ENCODE measurements at places on chromosomes 3 and 15.

- no peak for DNase-seq
Measured at GRCh38 chr15:55799291-55800212, 56.6 kb upstream of the PRTG start.

DNA sequence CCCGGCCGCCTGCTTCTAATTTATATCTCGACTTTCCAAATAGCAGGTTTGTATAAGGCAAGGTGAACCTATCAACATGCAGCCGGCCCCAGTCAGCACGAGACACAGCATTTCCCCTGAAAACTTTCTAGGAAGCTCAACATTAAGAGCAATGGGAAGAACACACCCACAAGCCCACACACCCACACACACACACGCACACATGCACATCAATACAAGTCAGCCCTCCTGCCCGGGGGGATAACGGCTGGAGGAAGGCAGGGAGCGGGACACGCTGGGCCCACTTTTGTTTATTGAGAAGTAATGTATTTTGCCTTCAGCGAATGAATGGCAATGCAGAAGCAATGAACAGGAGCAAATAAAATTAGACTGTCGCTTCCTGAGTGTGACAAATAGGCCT is 83.5 kb downstream of the PCSK6 start:
- DNase-seq = no peak

DNA sequence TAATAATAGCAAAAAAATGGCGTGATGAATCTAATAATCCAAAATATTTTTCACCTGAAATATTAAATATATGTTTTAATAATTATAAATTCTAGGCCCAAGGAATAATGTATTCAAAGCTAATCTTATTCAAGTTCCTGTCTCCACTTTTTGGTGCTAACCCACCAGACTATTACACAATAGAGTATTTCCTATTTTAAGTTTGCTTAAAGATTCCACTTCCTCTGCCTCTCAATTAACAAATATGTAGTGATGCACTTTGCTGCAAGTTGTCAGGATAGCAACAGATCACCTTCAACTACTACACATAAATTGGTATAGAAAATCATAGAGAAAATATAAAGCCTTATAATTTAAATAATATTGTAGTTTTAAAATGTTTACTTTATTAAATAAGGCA is 467.5 kb downstream of the C3orf38 start:
- DNase-seq = no peak

- DNase-seq = no peak
Measured at GRCh38 chr3:52777959-52778805, 783 bp downstream of the ITIH1 start.

- no peak for DNase-seq
Measured at GRCh38 chr3:108292905-108293328, 3.4 kb upstream of the HHLA2 start.

DNA sequence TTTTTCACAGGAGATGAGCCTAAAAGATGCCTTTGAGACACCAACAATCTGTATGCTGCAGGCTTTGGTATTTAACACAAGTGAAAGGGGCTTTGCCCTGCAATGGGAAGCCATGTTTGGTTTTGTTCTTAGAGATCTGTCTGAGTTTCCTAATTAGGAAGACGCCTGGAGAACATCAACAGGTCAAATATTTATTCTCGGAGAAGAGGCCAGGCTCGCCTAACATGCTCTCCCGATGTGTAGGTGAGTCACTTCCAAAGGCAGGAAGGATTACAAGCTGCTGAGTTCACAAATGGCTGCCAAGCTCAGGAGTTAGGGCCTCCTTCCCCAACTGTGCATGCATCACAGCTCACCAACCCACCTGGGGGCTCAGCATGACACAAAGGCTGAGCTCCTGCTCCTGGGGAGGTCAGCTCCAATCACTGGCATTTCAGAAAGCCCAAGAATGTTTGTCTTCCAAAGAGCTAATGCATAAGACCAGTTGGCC is 119.5 kb upstream of the PRICKLE2 start:
- no peak for DNase-seq

- DNase-seq = peak; percentile 42
Measured at GRCh38 chr3:66971891-66972551, 26.1 kb upstream of the KBTBD8 start.

- no peak for DNase-seq
Measured at GRCh38 chr15:89649716-89650115, 5.6 kb downstream of the KIF7 start.

GRCh38 chr3:158718490-158719170 is 13.6 kb downstream of the RARRES1 start:
- no peak for DNase-seq

GRCh38 chr15:81783586-81783985 is 262.2 kb downstream of the MEX3B start:
- no peak for DNase-seq

DNA sequence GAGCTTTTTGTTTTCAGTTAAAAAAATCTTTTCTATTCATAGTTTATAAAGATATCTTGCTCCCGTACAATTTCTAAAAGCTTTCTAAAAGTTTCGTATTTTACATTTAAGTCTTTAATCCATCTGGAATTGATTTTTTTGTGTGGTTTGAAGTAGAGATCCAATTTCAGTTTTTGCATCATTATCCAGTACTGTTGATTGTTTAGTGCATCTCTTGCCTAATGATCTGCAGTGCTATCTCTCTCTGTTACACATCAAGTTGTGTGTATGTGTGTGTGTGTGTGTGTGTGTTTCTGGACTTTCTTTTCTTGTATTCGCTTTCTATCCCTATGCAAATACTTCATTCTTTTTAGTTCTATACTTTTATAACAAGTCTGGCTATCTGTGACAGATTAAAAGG is 605.8 kb upstream of the DPPA4 start:
- DNase-seq = no peak

DNA sequence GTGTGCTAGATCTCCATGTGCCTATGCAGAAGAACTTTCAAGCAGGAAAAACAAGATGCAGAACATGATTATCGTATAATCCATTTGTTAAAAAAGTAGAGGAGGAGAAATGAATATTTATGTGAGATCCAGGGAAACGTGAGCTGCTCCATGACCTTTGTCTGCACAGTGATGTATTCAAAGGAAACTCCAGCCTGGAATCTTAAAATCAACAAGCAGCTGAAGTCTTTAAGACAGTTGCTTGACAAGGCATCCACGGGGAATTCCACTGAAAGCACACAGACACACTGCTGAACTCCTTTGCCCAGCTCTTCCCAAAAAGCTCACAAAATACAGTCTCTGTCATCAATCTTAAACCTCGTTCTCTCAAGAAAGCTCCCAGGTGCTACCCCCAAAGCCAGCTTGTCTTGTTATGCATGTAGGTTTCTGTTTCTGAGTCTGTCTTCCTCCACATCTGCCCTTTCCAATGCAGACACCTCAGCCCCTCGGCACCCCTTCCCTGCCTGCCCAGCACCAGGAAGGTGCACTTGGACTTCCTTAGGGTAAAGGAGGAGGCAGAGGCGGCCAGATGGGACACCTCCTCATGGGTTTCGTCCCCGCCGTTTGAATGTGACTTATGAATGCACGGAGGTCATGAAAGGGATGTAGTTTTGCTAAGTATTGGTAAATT is 28.7 kb downstream of the LRRK1 start:
- DNase-seq = no peak

GRCh38 chr15:54481819-54482218 is 503.6 kb downstream of the UNC13C start:
- DNase-seq = no peak

- DNase-seq = no peak
Measured at GRCh38 chr3:17357035-17357710, 385.3 kb downstream of the TBC1D5 start.

DNA sequence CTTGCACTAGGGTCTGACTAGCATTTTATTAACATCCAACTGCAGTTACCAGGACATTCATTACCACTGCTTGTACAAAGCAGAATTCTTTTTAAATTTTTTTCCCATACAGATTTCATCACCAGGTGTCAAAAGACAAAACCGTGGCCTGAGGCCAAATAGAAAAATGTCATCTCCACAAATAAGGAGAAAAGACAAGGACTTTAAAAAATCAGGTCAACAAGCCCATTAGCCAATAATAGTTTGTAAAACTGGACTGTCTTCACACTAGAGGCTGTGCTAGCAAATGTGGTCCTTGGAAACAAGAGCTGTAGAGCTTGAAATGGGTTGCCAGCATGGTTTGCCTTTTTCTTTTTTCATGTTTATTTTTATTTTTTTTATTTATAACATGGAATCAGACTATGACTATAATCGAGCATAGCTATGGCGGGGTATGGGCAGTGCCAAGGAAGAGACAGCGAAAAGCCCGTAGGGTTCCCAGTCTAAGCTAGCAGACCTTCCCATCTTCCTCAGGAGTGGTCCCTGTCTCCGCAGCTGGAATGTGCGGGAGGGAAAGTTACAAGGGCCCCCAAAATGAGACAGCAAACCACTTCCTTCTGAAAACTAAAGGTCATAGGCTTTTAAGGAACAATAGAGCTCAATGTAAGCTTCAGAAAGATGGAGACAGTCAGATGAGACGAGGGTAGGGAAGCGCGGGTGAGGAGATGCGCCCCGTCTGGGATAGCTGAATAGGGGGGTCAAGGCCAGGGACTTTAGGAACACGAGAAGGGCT is 1.5 kb downstream of the PTPN9 start:
- DNase-seq = no peak

DNA sequence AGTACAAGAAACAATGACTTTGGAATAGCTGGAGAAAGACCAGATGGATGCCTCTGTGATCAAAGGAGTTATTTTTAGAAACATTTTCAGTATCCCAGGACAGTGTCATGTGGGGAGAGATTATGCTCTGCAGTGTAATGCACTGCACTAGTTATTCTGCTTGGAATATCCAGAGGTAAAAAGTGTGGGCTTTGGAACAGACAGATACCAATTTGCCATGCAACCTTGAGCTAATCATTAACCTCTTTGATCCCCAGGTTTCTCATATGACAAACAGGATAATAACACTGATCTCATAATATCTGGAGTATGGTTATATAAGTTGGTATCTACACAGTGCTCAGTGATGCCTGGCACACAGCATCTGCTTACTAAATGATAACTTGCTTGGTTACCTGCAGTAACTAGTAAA is 12.2 kb upstream of the SLC7A14 start:
- no peak for DNase-seq

GRCh38 chr3:152386208-152386607 is 117.5 kb downstream of the MBNL1 start:
- DNase-seq = no peak

DNA sequence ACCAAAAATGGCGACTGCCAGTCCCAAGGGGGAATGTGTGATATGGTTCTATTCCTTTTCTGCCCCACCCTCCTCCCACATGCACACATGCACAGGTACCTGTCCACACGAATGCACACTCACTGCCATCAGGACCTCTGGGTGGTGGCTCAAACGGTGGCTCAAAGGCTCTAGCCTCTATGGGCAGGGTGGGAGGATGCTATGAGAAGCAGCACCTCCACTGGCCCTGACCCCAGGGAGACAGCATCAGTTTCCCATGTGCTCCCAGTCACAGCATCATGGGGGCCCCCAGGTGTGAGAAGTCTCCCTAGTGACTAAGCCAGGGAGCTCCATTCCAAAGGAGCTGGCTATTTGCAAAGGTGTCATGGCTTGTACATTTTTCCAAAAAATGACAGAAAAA is 15.9 kb downstream of the SEMA3G start:
- DNase-seq = no peak

DNA sequence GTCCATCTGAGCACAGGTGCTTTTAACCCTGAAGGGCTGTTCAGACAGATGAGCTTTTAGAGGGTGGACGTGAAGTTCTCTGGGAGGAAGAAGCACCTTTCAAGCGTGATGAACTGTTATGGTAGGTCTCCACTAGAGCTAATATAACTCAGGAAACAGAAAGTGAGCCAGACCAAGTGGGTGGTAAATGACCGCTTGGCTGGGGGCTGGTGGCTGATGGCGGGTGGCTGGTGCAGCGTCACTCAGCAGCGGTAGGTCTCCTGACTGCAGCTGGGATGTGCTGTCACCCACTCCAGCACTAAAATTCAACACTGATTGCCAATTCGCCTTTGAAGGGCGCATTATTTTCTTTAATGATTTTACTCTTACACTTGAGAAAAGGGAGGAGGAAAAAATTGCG is 31.2 kb upstream of the LACTB start:
- no peak for DNase-seq

GRCh38 chr3:16849795-16850194 is 35.0 kb upstream of the PLCL2 start:
- no peak for DNase-seq

DNA sequence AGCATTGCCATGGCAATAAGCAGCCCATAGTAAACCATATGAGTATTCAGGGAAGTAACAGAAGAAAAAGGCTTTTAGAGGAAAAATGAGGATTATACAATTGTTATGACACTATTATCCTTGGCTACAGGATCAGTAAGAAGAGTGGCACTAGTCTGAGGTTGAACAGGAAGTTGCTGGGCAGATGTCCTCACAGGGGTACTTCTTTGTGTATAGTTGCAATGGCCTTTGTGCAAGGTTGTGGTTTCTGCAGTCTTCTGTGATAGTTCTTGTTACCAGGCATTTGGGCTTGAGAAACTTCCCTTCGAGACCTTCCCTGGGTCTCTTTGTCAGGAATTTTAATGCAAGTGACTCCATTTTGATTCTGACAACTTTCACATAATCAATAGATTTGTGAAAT is 100.6 kb upstream of the ATP11B start:
- no peak for DNase-seq

GRCh38 chr3:169812332-169813235 is at the start of the genes LRRC34 and LRRIQ4:
Gene LRRC34 (minus strand): TSS chr3:169812904. CDS start chr3:169812548, 356 bp downstream.
Gene LRRIQ4 (plus strand): TSS chr3:169812870. CDS start chr3:169821922, 9,052 bp downstream.
- DNase-seq = peak; percentile 30

DNA sequence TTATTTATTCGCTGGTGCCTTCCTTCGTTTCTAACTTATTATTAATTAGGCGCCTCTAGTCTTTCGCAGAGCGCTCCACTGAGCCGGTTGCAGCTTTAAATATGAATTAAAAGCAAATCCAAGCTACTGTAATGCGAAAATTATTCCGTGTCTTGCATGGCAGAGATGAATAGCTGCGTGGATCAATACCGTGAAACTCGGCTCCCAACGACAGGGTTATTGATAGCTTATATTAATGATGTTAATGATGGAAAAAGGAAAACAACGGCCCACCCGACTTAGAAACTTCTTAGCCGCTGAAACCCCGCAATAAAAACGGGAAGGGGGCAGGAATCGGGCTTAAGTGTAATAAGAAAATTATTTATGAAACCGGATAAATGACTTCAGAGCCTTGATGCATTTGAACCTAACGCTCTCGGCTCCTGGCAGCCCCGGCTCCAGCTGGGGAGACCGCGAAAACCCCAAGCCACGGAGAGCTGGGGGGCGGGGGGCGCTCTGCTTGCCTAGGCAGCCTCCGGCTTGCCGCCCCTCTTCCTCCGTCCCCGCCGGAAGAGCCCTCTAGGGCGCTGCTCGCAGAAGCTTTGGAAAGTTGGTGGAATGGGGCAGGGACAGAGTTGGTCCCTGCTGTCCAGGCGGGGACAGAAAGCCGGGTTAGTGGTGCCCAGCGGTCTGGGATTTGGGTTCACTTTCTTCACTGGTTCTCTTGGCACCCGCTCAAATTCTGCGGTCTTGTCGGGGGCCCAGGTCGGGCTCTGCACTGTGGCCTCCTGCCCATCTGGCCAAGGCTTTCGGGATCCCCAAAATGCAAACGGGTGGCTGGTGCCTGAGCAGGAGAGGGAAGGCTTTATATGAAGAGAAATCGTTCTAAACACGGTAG is 7.7 kb upstream of the ONECUT1 start:
- no peak for DNase-seq

DNA sequence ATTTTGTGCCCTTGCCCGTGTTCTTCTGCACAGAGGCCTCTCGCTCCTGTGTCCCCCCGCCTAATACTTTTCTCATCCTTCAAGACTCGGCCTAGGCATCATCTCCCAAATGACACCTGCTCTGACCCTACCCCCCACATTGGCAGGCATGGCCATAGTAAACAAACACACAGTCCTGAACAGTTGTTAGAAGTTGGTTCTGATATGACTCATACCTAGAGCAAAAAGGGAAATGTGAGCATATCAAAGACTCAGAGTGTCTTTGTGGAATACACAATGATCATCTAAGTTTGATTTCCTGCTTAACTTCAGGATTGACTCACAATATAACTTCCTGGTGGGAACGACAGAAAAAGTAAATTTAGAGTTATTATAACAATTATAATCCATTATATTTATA is 120.5 kb downstream of the POLR2M start:
- no peak for DNase-seq

All from activated naive CD4-positive, alpha-beta T cell (primary cell).